Effector memory CD8-positive, alpha-beta T cell (primary cell): ENCODE measurements at places on chromosomes 2 and 18.

DNA sequence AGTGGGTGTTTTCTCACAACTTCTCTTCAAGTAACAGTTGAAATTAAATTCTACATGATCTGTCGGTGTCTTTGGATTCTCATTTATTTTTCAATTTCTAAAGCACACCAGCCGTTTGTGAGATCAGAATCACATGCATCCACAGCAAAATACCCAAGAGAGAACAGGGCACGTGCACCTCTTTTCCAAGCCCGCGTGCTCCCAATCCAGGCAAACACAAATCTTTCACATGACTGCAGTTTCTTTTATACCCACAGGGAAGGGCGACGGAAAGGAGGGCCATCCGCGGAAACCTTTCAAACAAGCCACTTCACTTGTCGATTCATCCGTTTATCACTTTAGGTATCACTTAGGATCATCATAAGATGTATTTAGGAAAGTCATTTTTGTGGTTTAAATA, 13.0 kb upstream of the DAPL1 start:
- no peak for DNase-seq

DNA sequence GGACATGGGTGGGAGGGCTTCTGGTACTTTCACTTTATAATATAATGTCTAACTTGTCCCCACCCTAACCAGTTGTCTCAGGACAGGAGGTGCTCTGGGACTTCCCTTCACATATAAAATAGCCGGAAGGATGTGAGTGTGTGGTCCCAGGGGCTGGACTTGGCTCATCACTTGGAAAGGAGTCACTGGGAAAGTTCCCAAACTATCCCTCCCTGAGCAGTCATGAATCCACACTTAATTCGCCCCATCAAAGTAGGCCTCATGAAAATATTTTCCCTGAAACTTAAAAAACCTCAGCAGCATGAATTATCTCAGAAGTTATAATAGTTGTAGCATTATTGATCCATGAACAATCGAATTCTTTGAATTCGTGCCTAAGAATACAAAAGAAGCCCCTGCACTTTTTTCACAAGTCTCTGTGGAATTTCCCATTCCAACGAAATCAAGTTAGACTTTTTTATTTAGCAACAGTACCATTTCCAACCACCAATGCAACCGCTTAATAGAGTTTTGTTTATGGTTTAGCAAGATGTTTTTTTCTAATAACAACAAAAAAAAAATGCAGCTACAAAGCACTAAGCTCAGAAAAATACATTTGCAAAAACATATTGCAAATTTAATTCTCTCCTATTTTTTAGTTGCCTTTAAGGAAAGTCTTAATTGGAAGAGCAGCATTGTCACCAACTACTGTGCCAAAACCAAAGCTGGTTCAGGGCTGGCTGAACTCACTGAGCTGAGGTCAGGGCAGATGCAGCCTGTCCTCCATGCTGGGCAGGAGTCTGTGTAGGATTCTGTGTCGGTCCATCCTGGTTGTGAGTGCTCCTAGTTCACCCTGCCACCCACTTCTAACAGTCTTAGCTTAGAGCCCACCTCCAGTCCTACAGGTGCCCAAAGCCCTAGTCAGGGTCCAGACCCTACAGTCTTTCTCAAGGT, 68.8 kb upstream of the SPTBN1 start:
- no peak for DNase-seq

- peak; percentile 82 for DNase-seq
These were observed 13.8 kb downstream of the FOSL2 start for GRCh38 chr2:28406276-28407096.

- no peak for DNase-seq
These were observed 287.5 kb upstream of the PARD3B start for GRCh38 chr2:204257781-204258180.

DNA sequence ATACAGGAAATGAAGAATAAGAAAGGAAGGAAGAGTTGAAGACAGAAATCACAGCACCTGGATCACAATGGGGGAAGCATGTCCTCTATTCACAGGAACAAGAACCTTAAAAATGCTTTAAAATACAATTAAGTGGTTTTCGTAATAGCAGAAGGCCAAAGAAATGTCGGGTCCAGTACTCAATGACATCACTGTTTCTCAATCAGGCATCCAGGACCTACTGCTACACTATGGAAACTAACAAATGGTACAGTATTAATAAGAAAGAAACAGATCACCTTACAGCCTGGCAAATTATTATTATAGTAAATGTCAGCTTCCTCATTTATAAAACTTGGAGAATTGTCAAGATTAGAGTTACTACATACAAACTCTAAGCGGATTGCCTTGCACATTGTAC, 15.8 kb downstream of the HNRNPLL start:
- no peak for DNase-seq

DNA sequence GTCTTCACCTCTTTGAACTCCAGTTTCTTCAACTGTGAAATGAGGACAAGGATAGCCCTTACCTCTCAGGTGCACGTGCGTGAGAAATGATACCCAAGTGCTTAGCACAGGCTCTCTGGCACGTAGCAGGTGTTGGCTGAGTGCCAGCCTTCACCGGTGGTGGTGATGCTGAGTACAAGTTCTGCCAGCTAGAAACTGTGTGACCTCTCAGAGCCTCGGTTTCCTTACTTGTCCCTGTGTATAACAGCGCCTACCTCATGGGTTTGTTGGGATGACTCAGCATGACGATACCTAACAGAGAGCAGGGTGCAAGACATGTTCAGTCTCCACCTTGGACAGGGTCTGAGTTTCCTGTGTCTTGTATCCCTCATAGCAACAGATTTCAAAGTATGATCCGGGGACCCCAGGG, 205.1 kb downstream of the TNS1 start:
- no peak for DNase-seq

DNA sequence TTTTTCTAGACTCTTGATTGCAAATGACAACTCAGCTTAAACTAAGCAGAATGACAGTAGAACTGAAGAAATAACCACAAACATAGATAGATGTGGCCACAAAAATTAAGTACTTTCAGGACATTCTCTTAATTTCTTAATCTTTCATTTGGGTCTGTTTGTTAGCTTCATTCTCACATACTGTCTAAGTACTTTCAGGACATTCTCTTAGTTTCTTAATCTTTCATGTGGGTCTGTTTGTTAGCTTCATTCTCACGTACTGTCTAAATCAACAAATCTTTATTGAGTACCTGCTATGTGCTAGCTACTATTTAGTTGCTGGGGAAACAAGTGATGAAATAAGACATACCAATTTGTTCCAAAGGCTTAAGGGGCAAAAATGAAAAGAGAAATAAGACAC, 35.1 kb downstream of the FAM117B start:
- DNase-seq = no peak
